ENCODE measurements at places on chromosomes 3 and 15. TPM values are rescaled to one million over a fixed set of nuclear protein-coding genes. Genes with fewer than 3 reads are reported as not detected.

CNTN6 gene
- total RNA-seq = not detected

CD96 gene
- total RNA-seq = not detected

CCR5 gene
- total RNA-seq = not detected

OSBPL10 gene
- 23.0 TPM for total RNA-seq

KLHL40 gene
- not detected for total RNA-seq

SPTBN5 gene
- 0.22 TPM for total RNA-seq

GOLGA6L7 gene
- total RNA-seq = not detected

GOLGA6D gene
- not detected for total RNA-seq

ERICH6 gene
- not detected for total RNA-seq

CYP1A2 gene
- not detected for total RNA-seq

PRTG gene
- total RNA-seq = 8.7 TPM

LHFPL4 gene
- not detected for total RNA-seq
